ENCODE measurements at places on chromosomes 2 and 18.

- no peak for DNase-seq
Measured at GRCh38 chr2:100592226-100592625, 29.4 kb downstream of the PDCL3 start.

- no peak for DNase-seq
Measured at GRCh38 chr2:9508931-9509330, 34.6 kb downstream of the IAH1 start.

DNA sequence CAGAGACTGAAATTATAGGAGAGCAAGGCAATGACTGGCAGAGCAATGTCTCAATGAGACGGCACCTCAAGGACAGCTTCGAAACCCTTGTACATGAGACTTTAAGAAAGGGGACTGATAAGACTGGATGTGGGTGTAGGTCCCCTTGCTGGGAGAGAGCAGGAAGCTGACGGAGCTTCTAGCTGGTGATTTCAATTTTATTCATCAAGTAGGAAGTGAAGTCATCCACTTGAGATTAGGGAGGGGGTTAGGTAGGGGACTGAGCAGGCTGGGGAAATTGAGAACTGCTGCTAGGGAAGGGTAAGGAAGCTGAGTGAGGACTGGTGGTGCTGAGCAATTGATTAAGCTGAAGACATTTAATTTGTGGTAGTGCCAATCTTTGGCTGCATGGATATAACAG, 99.5 kb upstream of the ITGB6 start:
- no peak for DNase-seq

GRCh38 chr2:951224-952006, 766 bp downstream of the SNTG2 start:
- DNase-seq: no peak

GRCh38 chr2:144596073-144596871, 76.4 kb upstream of the ZEB2 start:
- no peak for DNase-seq

- no peak for DNase-seq
Measured at GRCh38 chr2:101272045-101272784, 19.5 kb downstream of the CNOT11 start.

DNA sequence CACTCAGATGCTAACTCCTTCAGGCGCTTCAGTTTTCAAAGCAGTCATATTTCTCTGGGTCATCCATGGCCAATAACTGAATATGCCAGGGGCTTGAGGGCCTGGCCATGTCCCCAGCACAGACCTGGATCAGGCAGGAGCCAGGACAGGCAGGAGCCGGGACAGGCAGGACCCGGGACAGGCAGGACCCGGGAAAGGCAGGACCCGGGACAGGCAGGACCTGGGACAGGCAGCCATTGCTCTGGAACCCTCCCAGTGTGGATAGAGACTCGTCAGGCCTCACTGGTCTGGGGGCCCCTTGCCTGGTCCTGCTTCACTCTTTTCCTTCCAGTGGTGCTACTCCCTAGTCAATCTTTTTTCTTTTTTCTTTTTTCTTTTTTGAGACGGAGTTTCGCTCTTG, 117.5 kb upstream of the TEX51 start:
- no peak for DNase-seq

DNA sequence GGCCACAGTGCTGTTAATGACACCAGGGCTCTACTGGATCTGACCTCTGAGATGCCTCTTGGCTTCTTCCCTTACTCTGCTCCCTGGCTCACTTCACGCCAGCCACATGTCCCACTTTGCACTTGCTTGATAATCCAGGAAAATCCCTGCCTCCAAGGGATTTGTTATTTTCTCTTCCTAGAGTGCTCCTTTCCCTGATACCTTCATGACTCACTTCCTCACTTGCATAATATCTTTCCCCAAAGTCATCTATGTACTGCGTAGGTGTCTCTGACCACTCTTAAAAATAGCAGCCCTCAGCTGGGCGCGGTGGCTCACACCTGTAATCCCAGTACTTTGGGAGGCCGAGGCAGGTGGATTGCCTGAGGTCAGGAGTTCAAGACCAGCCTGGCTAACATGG, 572.3 kb downstream of the PLCL1 start:
- no peak for DNase-seq

GRCh38 chr2:127597046-127597983, 48.6 kb upstream of the GPR17 start:
- no peak for DNase-seq

DNA sequence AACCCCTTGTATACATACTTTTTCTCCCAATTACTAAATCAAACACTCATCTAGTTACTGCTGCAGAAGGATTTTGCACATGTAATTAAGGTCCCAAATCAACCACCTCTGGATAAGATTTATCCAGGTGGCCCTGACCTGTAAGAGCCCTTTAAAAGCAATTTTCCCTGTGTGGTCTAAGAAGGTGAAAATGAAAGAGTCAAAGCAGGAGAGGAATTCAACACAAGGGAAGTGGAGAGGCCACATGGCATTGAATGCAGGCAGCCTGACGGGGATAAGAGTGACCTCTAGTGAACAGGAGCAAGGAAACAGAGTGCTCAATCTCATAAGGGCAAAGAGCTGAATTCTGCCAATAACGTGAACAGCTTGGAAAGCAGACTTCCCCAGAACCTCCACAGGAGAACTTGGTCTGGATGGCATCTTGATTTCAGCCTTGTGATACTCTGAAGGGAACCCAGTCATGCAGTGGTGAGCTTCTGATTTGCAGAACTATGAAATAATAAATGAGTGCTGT, 27.2 kb downstream of the PPP3R1 start:
- DNase-seq: no peak

DNA sequence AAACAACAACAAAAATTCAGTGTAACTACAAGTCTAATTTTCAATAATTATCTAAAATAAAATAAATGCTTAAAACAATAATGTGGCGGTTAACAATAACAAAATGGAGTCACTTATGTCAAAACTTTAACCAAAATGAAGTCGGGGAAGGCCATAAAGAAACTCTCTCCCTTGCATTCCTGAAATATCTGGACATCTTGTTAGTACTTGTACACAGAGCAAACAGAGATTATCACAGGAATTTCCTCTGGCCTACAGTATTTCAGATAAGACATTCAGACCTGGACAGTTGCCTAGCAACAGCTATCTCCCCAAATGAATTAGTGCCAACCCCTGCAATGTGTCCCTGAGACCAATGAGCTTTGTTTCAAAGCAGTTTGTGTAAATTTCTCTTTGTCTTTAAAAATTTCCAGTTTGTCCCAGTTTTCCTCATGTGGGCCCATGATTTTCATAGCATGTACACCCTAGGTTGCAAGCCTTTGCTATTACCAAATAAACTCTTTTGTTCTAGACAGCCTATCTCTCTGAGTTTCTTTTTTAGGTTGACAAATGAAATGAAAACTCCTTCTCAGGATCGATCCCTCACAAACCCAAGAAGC, 68.6 kb downstream of the EXOC6B start:
- no peak for DNase-seq

DNA sequence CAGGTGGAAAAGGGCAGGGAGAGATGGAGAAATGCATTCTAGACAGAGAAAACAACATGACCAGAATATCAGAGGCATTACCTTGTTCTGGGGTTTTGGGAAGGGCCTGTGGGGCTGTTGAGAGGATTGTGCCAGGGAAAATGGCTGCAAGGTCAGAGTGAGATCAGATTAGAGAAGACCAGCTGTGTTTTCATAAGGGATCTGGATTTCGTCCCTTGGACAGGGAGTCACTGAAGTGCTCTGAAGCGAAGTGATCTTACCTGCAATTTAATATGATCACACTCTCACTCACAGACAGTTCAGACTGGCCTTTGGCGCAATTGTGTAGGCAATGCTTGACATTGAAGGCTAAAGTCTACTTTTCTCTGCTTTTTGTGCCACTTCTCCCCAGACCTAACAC, 20.3 kb upstream of the REG3G start:
- no peak for DNase-seq

GRCh38 chr2:182038576-182038975, 52.9 kb downstream of the PPP1R1C start:
- no peak for DNase-seq

DNA sequence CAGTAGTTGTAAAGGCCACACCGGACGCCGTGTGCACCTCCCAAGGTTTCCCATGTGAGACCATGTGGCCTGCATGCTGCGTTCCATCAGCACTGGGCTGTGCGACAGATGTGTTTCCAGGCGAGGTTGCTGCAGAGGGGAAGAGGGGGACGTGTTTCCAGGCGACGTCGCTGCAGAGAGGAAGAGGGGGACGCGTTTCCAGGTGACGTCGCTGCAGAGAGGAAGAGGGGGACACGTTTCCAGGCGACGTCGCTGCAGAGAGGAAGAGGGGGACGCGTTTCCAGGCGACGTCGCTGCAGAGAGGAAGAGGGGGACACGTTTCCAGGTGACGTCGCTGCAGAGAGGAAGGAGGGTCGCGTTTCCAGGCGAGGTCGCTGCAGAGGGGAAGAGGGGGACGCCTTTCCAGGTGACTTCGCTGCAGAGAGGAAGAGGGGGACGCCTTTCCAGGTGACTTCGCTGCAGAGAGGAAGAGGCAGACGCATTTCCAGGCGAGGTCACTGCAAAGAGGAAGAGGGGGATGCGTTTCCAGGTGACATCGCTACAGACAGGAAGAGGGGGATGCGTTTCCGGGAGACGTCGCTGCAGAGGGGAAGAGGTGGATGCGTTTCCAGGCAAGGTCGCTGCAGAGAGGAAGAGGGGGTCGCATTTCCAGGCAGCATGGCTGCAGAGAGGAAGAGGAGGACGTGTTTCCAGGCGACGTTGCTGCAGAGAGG, 24.5 kb downstream of the NFATC1 start:
- DNase-seq: no peak

DNA sequence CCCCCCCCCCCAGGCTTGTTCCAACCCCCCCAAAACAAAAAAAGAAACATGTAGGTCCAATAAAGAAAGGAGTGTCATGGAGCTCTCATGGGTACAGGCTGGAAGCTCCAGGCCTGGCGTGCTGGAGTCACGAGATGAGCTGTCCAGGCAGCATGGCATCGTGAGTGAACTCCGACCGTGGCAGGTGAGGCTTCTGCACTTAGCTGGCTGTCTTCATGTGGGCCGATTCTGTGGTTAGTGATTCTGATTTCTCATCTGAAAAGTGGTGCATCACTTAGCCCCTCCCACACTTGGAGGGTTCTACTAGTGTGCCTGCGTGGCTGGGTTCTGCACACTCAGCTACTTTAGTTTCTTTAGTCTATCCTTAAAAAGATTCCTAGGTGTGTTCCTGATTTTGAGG, 126.4 kb upstream of the MGAT5 start:
- peak; percentile 54 for DNase-seq

GRCh38 chr18:2651981-2652380, 3.5 kb upstream of the SMCHD1 start:
- DNase-seq: no peak

DNA sequence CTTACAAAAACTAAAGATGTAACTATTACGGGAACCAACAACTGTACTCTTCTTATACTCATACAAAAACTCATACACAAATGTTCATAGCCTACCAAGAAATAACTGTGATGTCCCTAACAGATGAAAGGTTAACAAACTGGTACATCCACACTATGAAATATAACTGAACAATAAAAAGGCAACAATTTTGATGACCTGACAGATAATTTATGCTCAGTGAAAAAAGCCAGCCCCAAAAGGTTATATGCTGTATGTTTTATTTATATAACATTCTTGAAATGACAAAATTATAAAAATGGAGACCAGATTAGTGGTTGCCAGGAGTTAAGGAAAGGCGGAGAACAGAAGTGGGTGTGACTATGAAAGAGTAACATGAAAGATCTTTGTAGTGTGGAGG, 31.3 kb downstream of the REV1 start:
- DNase-seq: no peak

DNA sequence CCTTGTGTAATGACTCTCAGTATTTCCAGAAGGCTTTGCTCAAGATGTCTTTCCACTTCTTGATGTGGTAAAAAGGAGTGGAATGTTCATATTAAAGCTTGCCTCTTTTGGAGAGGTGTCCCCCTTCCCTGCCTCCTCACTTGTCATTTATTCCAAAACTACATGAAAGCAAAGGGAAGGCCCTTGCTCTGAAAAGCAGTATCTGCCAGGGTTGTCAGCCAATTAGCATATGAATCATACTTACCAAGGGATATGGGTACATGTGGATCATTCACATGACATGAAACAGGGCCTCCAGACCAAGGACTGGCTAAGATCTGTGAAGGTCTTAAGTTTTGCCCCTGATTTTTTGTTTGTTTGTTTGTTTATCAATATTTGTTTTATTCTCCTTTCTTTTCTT, 31.3 kb downstream of the ANXA4 start:
- DNase-seq: no peak

GRCh38 chr2:240501531-240501991, 56.2 kb downstream of the ANKMY1 start:
- DNase-seq: peak; percentile 23

DNA sequence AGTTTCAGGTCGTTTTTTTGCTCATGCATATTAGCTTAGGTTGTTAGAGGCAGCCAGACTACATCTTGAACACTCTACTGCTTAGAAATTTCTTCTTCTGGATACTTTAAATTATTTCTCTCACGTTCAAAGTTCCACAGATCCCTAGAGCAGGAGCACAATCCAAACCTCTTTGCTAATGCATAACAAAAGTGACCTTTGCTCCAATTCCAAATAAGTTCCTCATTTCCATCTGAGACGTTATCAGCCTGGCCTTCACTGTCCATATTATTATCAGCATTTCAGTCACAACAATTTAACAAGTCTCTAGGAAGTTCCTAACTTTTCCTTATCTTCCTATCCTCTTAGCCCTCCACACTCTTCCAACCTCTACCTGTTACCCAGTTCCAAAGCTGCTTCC, 50.4 kb upstream of the ERMN start:
- DNase-seq: no peak

Data from activated CD4-positive, CD25-positive, alpha-beta regulatory T cell treated with anti-CD3 and anti-CD28 coated beads, Interleukin-2, amount 50 U/mL, for 72 hours (primary cell).